ENCODE measurements at places on chromosomes 4 and X.
A peak's percentile ranks its signal among the peaks of the same experiment; 100 is the strongest.

GRCh38 chr4:1012034-1012739 lies 761 bp downstream of the FGFRL1 start:
- no peak for DNase-seq

- no peak for DNase-seq
These were observed 66.1 kb downstream of the MAGEA10 start for GRCh38 chrX:152072236-152072635.

- DNase-seq, result no peak
These were observed 13.0 kb downstream of the RAB9B start for GRCh38 chrX:103818842-103819619.

DNA sequence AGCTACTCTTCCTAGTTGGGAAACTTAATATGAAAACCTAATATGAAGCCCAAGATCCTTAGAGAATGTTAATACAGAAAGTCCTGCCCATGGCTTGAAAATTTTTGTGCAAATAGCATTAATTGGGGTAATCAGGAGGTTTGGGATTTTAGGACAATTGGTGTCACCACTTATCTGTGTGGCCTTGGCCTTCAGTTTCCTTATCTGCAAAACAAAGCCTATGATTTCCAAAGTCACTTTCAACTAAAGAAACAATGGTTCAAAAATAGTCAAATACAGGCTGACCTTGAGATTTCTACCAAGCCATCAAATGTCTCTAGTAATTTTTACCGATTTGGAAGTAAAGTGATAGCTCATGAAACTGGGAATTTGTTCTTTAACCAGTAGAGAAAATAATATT lies 40.2 kb upstream of the FAM9C start:
- DNase-seq, result no peak

DNA sequence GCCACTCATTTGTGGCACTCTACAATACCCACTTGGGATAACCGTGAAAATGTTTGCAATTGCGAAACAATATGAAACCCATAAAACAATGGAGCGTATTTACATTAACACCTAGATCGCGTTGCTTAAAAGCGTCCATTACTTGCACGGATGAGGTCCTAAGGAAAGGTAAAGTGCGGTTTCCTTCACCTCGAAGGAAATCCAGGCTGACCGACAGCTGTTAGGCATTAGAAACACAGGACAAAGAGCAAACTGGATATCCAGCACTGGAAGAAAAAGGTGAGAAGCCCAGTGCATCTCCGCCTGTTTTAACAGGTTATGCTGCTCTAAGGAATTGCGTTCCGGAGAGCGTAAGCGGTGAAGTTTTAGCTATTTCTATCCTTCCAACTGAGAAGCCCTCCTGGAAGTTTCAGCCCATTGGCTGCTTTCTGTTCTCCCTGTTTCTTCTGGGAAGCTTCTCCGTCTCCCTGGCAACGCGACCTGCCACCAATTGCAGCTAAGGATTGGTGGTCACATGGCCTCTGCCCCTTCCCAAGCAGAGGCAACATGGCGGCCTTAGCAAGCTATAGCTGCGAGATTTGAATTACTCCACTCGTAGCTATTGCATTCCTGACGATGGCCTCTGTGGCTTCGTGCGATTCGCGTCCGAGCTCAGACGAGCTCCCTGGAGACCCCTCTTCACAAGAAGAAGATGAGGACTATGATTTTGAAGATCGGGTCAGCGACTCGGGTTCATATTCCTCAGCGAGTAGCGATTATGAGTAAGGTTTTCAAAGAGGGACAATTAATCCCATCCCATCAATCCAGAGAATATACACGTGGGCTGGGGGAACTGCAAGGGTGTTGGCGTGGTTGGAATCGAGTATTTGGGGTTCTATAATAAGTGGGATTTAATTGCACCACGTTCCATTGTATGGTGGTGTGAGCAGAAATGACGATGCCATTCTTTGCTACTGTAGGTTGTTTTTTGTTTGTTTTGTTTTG lies at the start of gene INTU:
Gene INTU (plus strand): TSS at position 538 of the 984 bp plus-strand sequence. CDS start 78 bp downstream, at position 616.
- no peak for DNase-seq

DNA sequence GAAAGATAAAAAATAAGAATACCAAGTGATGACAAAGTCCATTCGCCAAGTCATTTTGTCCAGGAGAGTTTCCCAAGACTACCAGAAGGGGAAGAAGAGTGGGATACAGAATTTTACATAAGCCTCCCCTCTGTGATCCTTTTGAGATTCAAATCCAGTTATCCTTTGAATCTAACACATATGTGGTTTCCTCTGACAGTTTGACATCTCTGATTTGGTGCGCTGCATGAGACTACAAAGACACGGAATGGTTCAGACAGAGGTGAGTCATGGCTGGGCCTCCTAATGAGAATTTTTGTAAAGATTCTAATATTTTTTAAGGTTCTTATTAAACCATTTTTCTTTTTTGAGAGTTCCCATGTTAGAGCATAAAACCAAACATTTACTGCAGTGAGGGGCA lies 38.3 kb downstream of the SLC10A6 start:
- DNase-seq, result no peak

- no peak for DNase-seq
These were observed 14.4 kb upstream of the REPS2 start for GRCh38 chrX:16931855-16932575.

- no peak for DNase-seq
These were observed 977.1 kb upstream of the PRKX start for GRCh38 chrX:4690521-4690920.

GRCh38 chr4:145041378-145041777 lies 56.6 kb downstream of the ANAPC10 start:
- DNase-seq, result peak; percentile 9

- DNase-seq, result no peak
These were observed 127.7 kb upstream of the RPS6KA3 start for GRCh38 chrX:20394451-20394850.

DNA sequence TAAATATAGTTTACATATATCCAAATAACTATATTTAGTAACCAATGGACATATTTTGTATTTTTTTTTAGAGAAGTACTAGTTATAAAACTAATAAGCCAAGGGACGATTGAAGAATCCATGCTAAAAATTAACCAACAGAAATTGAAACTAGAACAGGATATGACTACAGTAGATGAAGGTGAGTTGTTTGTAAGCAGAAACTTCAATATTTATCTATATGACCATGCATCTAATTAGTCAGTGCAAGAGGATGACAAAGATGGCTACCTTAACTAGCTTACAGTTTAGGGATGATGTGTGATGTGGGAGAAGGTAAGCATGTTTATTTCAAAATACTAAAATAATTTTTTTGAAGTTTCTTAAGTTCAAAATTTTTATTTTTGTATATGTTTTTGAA lies 57.7 kb downstream of the HPGDS start:
- DNase-seq, result no peak

DNA sequence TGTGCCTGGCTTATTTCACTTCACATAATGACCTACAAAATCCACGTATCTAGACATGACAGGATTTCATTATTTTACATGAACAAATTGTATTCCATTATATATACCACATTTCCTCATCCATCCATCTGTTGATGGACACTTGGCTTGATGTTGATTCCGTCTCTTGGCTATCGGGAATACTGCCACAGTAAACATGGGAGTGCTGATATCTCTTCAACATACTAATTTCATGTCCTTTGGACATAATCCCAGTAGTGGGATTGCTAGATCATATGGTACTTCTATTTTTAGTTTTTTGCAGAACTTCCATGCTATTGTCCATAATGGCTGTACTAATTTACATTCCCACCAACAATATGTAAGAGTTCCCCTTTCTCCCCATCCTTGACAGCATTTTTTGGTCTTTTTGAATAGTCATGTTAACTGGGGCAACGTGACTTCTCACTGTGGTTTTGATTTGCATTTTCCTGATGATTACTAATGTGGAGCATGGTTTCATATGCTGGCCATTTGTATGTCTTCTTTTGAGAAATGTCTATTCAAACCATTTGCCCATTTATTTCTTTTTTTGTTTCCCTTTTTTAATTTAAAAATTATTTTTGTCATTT lies 68.9 kb downstream of the HTRA3 start:
- DNase-seq, result no peak

- DNase-seq, result no peak
These were observed 231.4 kb downstream of the CWH43 start for GRCh38 chr4:49217492-49217891.

- DNase-seq, result no peak
These were observed 105.2 kb downstream of the RBMX2 start for GRCh38 chrX:130507015-130507414.

DNA sequence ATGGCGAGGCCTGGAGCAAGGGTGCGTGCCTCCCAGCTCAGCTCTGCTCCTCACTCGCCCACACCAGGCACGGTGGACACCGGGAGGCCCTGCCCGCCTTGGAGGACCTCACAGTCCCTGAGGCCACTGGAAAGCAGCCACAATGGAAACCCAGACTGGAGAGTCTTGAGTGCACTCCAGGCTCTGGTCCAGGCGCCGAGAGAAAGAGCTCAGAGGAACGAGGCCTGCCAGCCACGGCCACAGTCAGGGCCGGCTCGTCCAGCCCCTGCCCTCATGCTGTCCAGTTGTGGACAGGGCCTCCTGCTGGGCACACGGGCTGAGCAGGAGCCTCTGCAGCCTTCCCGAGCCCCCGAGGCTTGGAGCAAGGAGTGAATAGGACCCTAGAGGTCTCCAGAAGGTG lies 53.3 kb upstream of the GRPEL1 start:
- DNase-seq, result no peak

Measured in GM19239 (cell line).